ENCODE measurements at places on chromosomes 5 and 9.

- DNase-seq: peak; percentile 16
Measured at GRCh38 chr5:133457439-133458355, 154.6 kb downstream of the FSTL4 start.

DNA sequence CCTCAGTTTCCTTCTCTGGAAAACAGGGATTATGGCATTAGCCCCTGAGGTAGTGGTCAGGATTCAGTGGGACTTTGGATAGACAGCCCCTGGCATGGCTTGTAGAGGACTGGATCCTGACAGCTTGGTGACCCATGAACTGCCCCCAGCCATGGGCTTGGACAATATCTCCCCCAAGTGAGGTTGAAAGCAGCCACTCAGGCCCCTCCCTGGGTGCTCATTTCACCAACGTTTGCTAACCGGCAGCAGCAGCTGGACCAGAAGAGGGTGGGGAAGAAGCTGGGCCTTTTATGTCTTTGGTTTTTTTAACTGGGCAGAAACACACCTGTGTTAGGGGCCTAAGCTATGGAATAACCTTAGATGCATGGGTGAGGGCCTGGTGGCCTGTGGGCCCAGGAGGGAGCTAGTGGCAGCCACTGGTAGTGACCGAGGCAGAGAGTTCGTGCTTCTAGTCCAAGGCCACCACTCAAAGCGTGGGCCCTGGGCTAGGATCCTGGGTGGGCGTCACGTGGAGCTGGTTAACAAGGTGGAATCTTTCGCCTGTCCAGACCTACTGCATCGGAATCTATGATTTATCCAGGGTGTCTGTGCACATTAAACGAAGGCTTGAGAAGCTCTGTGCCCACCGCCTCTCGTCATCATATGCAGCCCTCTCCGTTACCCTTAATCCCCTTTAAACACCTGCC is 1.9 kb downstream of the SLC2A8 start:
- no peak for DNase-seq

DNA sequence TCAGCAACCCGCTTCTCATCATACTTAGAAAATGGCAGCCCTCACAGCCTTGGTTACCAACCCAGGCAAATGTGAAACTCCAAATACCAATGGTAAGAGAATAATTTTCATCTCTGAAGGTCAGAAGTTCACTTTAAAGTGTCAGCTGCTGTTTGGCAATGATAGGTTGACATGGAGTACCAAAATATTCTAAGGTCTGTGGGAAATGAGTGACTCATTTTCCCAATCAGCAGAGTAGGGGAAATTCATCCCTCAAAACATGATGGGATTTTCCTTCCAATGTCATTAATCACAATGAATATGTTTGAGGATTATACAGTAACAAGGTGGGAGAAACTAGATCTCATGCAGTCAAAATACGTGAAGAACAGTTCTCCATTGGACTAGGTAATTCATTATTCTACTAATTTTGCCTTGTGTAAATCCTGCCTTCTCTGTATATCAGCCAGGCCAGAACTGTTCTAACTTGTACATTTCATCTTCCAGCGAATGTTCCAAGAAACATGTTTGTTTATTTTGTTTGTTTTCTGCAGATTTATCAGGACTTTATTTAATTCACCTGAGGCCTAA is 53.1 kb upstream of the ERBIN start:
- DNase-seq: no peak

- DNase-seq: no peak
Measured at GRCh38 chr5:77396017-77396416, 96.1 kb downstream of the WDR41 start.

GRCh38 chr9:131545003-131545785 is at the start of gene PRRT1B:
TSS of gene PRRT1B (plus strand) at chr9:131545523. CDS start at chr9:131545616, 93 bp downstream.
- DNase-seq: no peak

- DNase-seq: no peak
Measured at GRCh38 chr5:91373600-91373999, 9.5 kb downstream of the ARRDC3 start.

GRCh38 chr9:137173796-137174664 is 2.2 kb upstream of the TMEM210 start:
- no peak for DNase-seq

DNA sequence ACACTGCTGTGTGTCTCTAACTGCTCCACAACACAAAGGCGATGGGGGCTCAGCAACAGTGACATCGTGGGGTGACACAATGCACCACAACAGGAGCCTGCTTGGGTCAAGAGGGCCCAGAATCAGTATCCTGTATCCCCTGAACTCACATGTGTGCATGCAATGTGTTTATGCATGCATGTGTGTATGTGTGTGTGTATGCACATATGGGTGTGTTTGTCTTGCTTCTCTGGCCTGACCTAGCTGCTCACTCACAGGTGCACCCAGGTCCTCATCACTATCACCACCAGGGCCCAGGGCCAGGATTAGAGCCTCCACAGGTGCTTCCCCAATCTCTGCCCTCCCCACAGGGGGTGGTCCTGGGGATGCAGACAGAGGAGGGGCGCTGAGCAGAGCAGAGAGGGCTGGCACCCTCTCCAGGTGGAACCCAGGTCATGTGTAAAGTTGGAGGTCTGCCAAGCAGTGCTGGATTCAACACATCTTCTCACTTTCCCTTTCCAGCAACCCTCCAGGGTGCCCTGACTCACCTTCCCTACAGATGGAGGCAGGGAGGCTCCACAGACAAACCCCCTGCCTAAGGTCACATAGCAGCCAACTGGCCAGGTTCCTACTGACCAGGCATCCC is 18.1 kb upstream of the ZNF484 start:
- no peak for DNase-seq

DNA sequence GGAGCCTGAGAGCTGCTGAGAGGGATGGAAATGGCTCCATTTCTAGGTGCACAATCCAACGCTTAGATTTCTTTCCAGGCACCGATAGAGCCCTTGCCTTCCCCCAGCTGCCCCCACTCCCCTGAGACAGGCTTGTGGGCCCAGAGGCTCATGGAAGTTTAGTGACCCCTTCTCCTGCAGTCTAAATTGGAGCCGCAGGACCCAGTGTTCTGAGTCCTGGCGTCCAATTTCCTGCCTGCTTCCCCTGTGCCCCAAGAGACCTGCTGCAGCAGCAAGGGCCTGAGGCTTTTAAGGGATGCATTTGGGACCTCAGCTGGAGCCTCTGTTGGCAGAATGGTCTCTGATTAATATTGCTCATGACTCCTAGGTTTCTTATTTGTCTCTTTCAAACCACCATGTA is 61.7 kb downstream of the RGS3 start:
- DNase-seq: no peak

DNA sequence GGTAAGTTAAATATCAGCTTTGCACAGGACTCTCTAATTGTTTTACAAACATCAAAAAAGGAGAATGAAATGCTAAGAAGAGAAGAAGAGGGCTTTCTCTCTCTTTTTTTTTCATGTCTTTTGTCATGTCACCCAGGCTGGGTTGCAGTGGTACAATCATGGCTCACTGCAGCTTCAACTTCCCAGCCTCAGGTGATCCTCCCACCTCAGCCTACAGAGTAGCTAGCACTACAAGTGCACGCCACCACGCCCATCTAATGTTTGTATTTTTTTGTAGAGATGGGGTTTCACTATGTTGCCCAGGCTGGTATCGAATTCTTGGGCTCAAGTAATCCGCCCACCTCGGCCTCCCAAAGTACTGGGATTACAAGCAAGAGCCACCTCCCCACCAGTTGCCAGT is 18.6 kb downstream of the SERINC5 start:
- no peak for DNase-seq

DNA sequence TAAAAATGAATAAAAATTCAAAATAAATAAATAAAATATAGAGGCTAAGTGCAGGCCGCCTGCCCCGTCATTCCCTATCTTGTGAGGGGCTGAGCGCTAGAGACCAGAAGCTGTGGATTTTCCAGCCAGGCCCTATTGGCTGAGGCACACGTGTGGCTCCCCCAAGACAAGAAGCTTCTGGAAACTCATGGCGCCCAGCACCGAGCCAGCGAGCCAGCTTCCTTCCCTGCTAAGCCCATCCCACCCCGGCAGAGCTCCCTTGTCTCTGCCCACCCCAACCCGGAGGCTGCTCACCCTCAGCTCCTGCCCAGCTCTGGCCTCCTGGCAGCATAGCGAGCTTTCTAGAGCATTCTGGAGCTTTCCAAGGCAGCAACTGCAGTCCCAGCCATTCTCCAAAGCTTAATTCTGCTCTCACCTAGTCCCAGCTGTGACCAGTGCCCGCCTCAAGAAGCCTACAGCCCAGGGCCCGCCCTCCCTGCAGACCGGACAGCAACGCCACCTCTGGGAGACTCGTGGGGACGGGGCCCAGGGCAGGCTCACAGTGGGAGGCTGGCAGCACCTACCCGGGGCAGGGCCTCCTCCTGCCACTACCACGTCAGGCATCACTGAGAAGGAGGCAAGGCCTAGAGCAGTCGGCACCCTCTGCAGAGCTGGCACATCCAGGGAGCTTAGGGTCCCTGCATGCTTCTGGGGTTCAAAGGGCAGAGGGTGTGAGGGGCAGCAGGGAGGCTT is 23.2 kb upstream of the TMEM250 start:
- DNase-seq: no peak

GRCh38 chr9:104412238-104412637 is 91.8 kb upstream of the OR13F1 start:
- DNase-seq: no peak

- no peak for DNase-seq
Measured at GRCh38 chr5:132785365-132785764, 8.3 kb upstream of the SEPTIN8 start.

Data from suppressor macrophage (primary cell).